ENCODE measurements at places on chromosomes 12 and 14. TPM values are rescaled to one million over a fixed set of nuclear protein-coding genes. Genes with fewer than 3 reads are reported as not detected.

DNA sequence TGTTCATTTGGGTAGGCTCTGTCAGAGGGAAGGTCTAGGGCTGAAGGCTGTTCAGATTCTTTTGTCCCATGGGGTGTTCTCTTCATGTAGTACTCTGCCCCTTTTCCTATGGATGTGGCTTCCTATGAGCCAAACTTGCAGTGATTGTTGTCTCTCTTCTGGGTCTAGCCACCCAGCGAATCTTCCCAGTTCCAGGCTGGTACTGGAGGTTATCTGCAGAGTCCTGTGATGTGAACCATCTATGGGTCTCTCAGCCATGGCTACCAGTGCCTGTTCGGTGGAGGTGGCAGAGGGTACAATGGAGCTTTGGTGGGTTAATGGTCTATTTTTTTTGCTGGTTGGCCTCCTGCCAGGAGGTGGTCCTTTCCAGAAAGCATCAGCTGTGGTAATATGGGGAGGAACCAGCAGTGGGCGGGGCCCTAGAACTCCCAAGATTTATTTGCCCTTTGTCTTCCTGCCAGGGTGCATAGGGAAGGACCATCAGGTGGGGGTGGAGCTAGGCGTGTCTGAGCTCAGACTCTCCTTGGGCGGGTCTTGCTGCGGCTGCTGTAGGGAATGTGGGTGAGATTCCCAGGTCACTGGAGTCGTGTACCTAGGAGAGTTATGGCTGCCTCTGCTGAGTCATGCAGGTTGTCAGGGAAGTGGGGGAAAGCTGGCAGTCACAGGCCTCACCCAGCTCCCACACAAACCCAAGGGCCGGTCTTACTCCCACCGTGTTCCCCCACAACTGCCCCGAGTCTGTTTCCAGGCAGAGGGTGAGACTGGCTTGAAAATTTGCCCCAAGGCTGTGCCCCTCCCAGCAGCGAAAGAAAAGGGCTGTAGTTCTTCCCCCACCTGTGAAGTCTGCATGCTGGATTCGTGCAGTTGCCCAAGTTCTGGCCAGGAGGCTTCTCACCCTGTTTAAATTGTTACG, 17.5 kb downstream of the MTRFR start:
- DNase-seq = peak; percentile 97

- no peak for DNase-seq
Observed at GRCh38 chr14:91376547-91377477, 40.8 kb downstream of the CCDC88C start.

DNA sequence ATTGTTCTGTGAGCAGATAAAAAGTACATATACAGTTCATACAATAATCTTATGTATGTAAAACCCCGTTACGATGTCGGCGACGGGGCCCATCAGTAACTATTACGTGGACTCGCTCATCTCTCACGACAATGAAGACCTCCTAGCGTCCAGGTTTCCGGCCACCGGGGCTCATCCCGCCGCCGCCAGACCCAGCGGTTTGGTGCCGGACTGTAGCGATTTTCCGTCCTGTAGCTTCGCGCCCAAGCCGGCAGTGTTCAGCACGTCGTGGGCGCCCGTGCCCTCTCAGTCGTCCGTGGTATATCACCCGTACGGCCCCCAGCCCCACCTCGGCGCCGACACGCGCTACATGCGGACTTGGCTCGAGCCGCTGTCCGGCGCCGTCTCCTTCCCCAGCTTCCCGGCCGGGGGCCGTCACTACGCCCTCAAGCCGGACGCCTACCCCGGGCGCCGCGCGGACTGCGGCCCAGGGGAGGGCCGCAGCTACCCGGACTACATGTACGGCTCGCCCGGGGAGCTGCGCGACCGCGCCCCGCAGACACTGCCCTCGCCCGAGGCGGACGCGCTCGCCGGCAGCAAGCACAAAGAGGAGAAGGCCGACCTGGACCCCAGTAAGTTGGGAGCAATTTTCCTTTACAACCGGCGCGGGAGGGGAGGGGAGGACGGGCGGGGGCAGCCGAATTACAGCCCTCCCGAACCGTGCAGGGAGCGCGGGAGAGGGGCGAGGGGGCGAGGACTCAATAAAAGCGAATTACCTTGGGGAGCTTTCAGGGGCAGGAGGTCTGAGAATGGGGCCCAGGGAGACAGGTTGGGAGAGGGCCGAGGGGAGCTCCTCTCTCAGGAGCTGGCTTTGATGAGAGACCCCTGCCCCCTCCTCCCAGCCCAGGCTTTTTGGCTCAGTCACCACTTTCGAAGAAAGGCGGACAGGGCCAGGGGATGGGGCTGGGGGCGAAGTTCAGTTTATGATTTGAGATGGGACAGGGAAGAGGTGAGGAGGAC, at the start of gene HOXC9:
Gene HOXC9 (plus strand): TSS at position 46 of the 999 bp plus-strand sequence. CDS start 28 bp downstream, at position 74.
- DNase-seq = no peak

DNA sequence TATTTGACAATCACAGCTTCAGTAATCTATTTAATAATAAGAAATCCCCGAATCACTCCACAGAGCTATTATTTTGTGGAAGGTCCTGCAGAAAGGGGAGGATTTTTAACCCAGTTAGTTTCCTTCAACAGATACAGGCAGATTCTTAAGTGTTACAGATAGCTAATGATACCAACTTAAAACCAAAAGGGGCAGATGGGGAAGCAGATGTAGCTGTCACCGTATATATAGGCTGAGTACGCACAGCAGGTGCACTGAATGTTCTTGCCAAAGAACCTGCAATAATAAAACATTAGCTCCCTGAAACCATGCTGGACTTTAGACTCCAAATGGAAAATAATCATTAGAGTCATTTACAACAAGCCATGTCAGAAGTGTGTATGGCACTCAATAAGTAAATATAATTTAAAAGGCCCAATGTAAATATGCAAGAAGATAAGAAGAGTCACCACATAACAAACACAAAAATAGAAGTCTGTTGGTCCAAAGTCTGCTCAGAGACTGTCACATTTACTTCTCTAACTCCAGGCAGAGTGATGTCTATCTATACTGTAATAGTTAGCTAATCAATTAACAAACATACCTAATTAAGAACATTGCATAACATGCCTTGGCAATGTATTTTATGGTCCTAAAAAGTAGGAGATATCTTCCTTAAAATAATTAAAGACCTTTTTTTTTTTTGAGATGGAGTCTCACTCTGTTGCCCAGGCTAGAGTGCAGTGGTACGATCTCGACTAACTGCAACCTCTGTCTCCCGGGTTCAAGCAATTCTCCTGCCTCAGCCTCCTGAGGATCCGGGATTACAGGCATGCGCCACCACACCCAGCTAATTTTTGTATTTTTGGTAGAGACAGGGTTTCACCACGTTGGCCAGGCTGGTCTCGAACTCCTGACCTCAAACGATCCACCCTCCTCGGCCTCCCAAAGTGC, 78.8 kb downstream of the SEC23A start:
- DNase-seq = no peak

- DNase-seq = no peak
Observed at GRCh38 chr14:36514278-36515104, 5.5 kb downstream of the NKX2-1 start.

DNA sequence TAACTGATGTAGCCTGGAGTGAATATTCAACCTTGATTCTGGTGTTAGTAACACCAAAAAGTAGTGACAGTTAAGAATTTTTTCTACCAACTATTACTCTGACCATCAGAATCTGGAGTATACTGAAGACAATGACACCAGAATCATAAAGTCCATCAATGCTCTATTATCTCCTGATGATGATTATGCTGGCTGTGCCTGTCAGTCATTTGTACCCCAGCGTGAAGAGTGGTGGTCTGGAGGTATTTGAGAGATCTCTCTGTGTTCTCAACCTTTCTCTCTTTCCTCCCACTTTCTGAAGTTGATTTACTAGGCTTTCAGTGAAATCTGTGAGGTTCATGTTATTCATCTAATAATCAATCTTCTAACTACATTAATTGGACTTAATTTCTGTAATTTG, 615.4 kb downstream of the SLC16A7 start:
- no peak for DNase-seq

DNA sequence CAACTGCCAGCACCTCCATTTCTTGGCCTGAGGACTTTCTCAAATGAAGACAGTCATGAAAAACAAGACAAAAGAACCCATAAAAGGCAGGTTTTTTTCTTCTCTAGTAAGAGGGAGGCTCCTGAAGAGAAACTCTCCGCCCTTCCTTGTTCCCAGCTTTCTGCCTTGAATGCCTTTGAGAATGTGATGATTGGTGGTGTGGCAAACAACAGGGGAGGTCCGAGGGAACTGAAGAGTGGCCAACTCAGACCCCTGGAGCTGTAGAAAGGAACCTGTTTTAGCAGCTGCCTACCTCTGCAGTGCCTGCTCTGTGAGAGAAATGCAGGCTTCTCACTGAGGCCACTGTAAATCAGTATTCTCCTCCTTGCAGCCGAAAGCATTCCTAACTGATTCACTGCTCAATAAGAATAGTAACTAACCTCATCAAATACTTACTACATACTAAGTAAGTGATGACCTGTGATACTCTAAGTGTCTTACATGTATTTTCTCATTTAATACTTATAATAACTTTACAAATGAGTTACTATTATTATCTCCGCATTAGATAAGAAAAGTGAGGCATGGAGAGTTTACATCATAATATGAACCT, 16.7 kb upstream of the ERC1 start:
- no peak for DNase-seq

DNA sequence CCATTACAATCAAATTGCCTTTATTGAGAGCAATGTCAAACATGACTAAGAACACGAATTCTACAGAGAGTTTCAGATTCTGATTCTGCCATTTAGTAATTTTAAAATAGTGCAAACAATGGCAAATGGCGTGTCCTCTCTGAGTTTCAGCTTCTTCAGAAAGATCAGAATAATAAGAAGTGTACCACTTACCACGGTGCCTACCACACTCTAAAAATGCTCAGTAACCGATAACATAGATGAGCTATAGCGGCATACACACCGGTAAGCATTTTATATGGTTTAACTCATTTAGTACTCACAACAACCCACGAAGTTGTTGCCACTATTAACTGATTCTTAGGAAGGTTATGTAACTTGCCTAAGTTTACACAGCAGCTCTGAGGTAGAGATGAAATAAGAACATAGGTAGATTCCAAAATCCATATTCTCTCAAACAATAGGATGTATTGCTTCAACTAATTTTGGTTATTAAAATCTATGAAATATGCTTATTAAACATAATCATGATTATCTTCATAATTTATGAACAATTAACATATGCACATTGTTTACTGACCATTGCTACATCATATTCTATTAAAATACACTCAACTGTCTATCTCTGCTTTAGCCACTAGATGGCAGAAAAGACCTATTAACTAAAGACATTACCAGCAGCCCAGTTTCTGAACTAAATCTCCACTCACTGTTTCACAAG, 38.3 kb downstream of the SLC6A15 start:
- DNase-seq = peak; percentile 36

DNA sequence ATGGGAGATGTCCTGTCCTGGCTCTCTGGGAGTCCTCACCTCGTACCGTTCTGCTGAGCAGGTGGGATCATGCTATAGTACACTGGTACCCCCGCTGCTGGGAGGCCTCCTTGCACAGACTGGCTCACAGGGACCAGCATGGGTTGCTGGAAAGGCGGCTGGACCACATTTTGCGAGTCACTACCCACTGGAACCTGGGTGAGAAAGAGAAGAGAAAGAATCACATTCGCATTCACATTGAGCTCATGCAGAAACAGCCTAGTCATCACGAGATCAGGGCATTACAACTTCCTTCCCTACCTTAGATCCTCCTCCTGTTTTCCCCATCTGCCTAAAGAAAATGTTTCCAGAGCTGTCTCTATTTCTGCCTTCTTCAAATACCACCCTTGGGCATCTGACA, 17.3 kb upstream of the STAC3 start:
- no peak for DNase-seq

DNA sequence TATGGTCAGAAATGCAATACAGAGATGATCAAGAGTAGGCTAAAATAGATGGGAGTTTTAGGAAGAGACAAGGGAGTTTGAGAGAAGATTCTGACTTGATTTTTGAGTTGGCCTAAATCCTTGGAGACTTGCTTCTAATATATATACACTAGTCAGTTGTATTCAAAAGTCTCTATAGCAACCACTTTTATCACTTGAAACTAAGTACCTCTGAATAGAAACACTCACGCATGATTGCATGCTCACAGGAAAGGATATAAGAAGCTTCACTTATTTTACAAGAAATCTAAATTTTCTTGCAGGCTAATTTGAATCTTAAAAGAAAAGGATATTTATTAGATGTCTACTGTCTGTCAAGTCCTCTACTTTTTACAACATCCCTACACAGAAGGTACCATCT, 316.8 kb downstream of the SNAPC1 start:
- DNase-seq = no peak

DNA sequence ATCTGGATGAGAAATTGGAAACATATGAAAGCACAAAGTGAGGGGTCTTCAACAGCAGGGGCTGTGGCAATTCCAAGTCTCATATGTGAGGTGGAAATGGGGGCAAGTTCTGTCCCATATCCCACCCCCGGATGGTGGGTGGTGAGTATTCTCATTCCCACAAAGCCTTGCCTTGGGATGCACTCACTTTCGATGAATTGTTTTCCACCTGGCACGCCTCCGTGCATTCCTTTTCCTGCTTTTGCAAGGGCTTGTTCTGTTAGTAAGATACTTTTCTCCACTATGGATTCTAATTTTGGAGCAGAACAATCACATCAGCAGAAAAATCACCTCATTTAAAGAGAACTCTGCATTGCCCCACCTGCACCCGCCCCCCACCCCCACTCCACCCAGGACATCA, 3.1 kb downstream of the LACRT start:
- no peak for DNase-seq

- DNase-seq = peak; percentile 56
Observed at GRCh38 chr12:53051058-53051880, 1.4 kb downstream of the TNS2 start.

GRCh38 chr14:59277659-59278058, 89.2 kb downstream of the DAAM1 start:
- no peak for DNase-seq

DNA sequence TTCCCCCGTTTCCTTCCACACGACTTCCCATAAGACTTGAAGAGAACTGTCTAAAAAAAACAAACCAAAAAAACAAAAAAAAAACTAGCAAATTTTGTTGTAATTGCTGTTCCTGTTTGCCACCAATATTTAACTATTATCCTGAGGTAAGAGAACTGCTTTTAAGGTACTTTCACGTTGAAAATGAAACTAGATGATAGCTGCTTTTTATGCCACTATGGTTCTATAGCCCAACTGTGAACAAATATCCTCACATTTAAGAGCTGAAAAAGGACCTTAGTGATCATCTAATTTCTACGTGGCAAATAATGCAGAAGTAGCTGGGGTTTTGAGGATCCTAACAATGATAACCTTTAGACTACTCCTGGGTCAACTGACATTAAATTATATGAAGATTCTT, 98.6 kb downstream of the TAOK3 start:
- no peak for DNase-seq

- DNase-seq = no peak
Observed at GRCh38 chr12:82019533-82019932, 260.4 kb upstream of the PPFIA2 start.

Gene HOXC4
- 4.1 TPM for total RNA-seq

Gene NOVA1
- not detected for total RNA-seq

Gene CRIP2
- total RNA-seq = 1.5 TPM

Gene OR4K15
- not detected for total RNA-seq

Gene LRTM2
- not detected for total RNA-seq

Gene TSPAN19
- total RNA-seq = not detected

Gene HCAR3
- 0.32 TPM for total RNA-seq

Gene KRT78
- not detected for total RNA-seq
